Suprapubic skin (tissue), 4 donors: ENCODE measurements at places on chromosomes 3 and 15. TPM values are rescaled to one million over a fixed set of nuclear protein-coding genes. Genes with fewer than 3 reads are reported as not detected.

GRCh38 chr3:42717306-42717705, 14.7 kb upstream of the HHATL start:
- H3K4me3 ChIP-seq, result no peak overlapping the region
- no peaks in the 10 kb centered on the region for H3K36me3 ChIP-seq
- peaks cover 3% of the 10 kb centered on the region for H3K27me3 ChIP-seq
- DNase-seq, result no peak
- H3K27ac ChIP-seq, result no peak overlapping the region

- H3K27me3 ChIP-seq, result no peaks in the 10 kb centered on the region
- H3K27ac ChIP-seq, result no peak overlapping the region
- H3K36me3 ChIP-seq, result peaks cover 67% of the 10 kb centered on the region
- DNase-seq, result no peak
- H3K4me1 ChIP-seq, result peaks cover 13% of the 10 kb centered on the region
These were observed 6.8 kb downstream of the MFSD1 start for GRCh38 chr3:158808697-158809096.

DNA sequence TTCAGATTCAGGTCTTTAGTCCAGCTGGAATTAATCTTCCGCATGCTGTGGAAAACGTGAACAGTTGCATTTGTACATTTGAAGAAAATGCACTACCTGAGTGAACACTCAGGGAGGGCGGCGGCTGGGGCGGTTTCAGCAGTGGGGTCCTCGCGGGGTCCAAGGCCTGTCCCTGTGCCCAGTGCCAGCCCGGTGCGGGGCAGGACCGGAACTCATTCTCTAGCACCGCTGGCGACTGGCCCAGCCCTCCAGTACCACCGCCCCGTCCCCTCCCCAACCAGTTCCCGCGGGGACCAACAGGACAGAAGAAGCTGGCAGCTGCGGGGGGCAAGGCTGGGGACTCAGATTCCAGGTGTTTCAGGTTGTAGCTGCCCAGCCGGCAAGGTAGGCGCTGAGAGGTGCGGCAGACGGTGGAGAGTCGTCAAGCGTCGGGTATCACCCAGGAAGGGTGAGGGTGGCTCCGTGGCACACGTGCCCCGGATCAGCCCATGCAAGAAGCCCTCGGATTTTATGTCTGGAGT, 72.2 kb upstream of the ARNT2 start:
- H3K36me3 ChIP-seq, result no peaks in the 10 kb centered on the region
- no peak overlapping the region for H3K4me3 ChIP-seq
- H3K27ac ChIP-seq, result no peak overlapping the region
- no peaks in the 10 kb centered on the region for H3K4me1 ChIP-seq

The EIF5A2 gene
- 3.4 TPM for total RNA-seq

GRCh38 chr3:13420045-13420830, at the start of gene NUP210:
NUP210 (minus strand) TSS chr3:13420322; CDS start chr3:13420226, 96 bp downstream.
- peaks cover 21% of the 10 kb centered on the region for H3K4me1 ChIP-seq
- no peak for DNase-seq
- H3K4me3 ChIP-seq, result peak within 1 kb of the TSS; percentile 61
- H3K27ac ChIP-seq, result no peak within 1 kb of the TSS
- H3K27me3 ChIP-seq, result peaks cover 24% of the 10 kb centered on the region
- no peaks in the 10 kb centered on the region for H3K36me3 ChIP-seq

- no peak overlapping the region for H3K4me3 ChIP-seq
- H3K27ac ChIP-seq, result no peak overlapping the region
- peaks cover 45% of the 10 kb centered on the region for H3K4me1 ChIP-seq
- H3K27me3 ChIP-seq, result no peaks in the 10 kb centered on the region
- DNase-seq, result no peak
- no peaks in the 10 kb centered on the region for H3K36me3 ChIP-seq
These were observed 8.0 kb downstream of the BCL2L10 start for GRCh38 chr15:52104532-52105004.

The TEX55 gene
- not detected for total RNA-seq

GRCh38 chr3:81311321-81311720, 450.1 kb downstream of the GBE1 start:
- H3K4me1 ChIP-seq, result no peaks in the 10 kb centered on the region
- no peak for DNase-seq
- H3K4me3 ChIP-seq, result no peak overlapping the region
- no peaks in the 10 kb centered on the region for H3K36me3 ChIP-seq
- no peak overlapping the region for H3K27ac ChIP-seq

- H3K4me1 ChIP-seq, result no peaks in the 10 kb centered on the region
- no peak for DNase-seq
- H3K27me3 ChIP-seq, result no peaks in the 10 kb centered on the region
- no peak overlapping the region for H3K4me3 ChIP-seq
These were observed 281.9 kb upstream of the ONECUT1 start for GRCh38 chr15:53072077-53072476.

GRCh38 chr3:184716622-184717398, 4.9 kb upstream of the MAGEF1 start:
- no peaks in the 10 kb centered on the region for H3K36me3 ChIP-seq
- peak overlapping the region; percentile 66 for H3K27ac ChIP-seq
- no peak for DNase-seq
- H3K27me3 ChIP-seq, result no peaks in the 10 kb centered on the region
- no peak overlapping the region for H3K4me3 ChIP-seq

DNA sequence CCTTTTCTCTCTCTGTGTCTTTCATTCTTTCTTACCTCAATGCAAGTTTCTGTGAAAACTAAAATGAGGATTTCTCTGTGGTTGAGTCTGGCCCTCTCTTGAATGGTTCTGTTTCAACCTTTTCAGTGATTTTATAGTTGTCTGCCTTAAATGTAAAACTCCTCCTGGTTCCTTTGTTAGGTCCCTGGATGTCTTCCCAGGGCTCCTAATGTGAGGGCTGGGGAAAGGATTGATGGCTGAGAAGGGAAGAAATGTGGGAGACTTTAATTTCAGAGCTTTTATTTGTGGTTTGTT, 90.6 kb upstream of the GRM7 start:
- H3K4me1 ChIP-seq, result no peaks in the 10 kb centered on the region
- DNase-seq, result no peak
- no peak overlapping the region for H3K4me3 ChIP-seq
- H3K36me3 ChIP-seq, result no peaks in the 10 kb centered on the region

GRCh38 chr15:47888385-47889100, 171.2 kb downstream of the SEMA6D start:
- no peak overlapping the region for H3K4me3 ChIP-seq
- H3K36me3 ChIP-seq, result no peaks in the 10 kb centered on the region
- peaks cover 10% of the 10 kb centered on the region for H3K27me3 ChIP-seq
- H3K4me1 ChIP-seq, result no peaks in the 10 kb centered on the region
- H3K27ac ChIP-seq, result no peak overlapping the region
- DNase-seq, result no peak

- no peaks in the 10 kb centered on the region for H3K27me3 ChIP-seq
- no peaks in the 10 kb centered on the region for H3K4me1 ChIP-seq
- H3K4me3 ChIP-seq, result no peak overlapping the region
- no peak overlapping the region for H3K27ac ChIP-seq
These were observed 12.5 kb downstream of the ARPP21 start for GRCh38 chr3:35651851-35652250.

The IQCF6 gene
- not detected for total RNA-seq

GRCh38 chr3:5339967-5340535, 152.5 kb downstream of the EDEM1 start:
- no peaks in the 10 kb centered on the region for H3K4me1 ChIP-seq
- H3K36me3 ChIP-seq, result no peaks in the 10 kb centered on the region
- H3K27me3 ChIP-seq, result no peaks in the 10 kb centered on the region
- H3K4me3 ChIP-seq, result no peak overlapping the region
- no peak overlapping the region for H3K27ac ChIP-seq

The CSTA gene
- 197 TPM for total RNA-seq

DNA sequence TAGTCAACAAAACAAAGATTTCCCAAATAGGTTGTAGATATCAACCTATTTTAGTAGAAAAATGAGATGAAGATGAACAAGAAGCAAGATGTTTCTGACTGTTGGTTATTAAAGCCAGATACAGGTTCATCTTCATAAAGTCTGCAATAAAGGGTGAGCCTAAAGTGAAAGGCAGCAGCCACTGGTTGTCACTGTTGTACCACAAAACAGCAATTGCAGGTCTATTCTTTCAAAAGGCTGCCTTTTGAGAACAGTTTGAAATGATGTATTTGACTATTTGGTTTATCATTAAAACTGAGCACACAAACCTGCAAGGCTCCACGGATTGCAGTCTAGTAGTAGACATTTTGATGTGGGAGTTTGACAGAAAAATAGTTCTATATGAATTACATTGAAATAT, 543.4 kb downstream of the GBE1 start:
- H3K4me3 ChIP-seq, result no peak overlapping the region
- no peak overlapping the region for H3K27ac ChIP-seq
- H3K27me3 ChIP-seq, result no peaks in the 10 kb centered on the region
- H3K4me1 ChIP-seq, result no peaks in the 10 kb centered on the region
- no peaks in the 10 kb centered on the region for H3K36me3 ChIP-seq

- peaks cover 23% of the 10 kb centered on the region for H3K4me1 ChIP-seq
- no peak for DNase-seq
- no peaks in the 10 kb centered on the region for H3K36me3 ChIP-seq
- H3K4me3 ChIP-seq, result no peak overlapping the region
These were observed 26.9 kb downstream of the CYP19A1 start for GRCh38 chr15:51311510-51311909.

DNA sequence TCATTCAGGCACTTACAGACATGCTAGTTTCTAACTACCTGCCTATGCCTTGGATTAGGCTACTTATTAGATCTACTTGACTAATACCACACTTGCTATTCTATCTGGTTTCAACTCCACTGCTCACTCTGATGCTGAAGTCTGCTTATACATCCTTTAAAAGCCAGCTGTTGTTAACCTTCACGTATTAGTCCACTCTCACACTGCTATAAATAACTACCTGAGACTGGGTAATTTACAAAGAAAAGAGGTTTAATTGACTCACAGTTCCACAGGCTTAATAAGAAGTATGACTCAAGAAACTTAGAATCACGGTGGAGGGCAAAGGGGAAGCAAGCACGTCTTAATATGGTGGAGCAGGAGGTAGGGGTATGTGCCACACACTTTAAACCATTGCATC, 47.7 kb upstream of the ANKRD28 start:
- H3K4me3 ChIP-seq, result no peak overlapping the region
- no peak for DNase-seq
- H3K27me3 ChIP-seq, result no peaks in the 10 kb centered on the region

DNA sequence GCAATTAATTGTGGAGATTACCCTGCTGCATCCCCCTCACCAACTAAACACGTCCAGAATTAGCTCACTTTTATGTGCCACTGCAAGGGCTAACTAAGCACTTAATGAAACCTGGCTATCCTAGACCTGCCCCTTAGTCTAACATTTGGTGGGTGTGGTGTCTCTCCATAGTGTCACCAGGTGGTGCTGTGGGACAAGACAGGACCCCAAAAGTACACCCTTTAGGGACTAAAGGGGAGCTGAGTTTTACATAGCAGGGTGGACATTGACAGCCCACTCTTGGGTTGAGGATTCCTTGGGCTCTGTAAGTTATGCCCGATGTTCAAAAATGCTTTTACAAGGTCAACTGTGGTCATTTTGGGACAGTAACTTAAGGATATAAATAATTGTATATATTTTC, 5.7 kb downstream of the DUT start:
- H3K4me3 ChIP-seq, result no peak overlapping the region
- H3K27ac ChIP-seq, result no peak overlapping the region
- peaks cover 59% of the 10 kb centered on the region for H3K36me3 ChIP-seq
- DNase-seq, result no peak
- peaks cover 10% of the 10 kb centered on the region for H3K4me1 ChIP-seq

The IL5RA gene
- not detected for total RNA-seq

GRCh38 chr15:67570875-67571647, 28.6 kb downstream of the MAP2K5 start:
- H3K4me3 ChIP-seq, result no peak overlapping the region
- no peak for DNase-seq
- H3K36me3 ChIP-seq, result peaks cover 9% of the 10 kb centered on the region
- H3K4me1 ChIP-seq, result no peaks in the 10 kb centered on the region
- H3K27me3 ChIP-seq, result no peaks in the 10 kb centered on the region

DNA sequence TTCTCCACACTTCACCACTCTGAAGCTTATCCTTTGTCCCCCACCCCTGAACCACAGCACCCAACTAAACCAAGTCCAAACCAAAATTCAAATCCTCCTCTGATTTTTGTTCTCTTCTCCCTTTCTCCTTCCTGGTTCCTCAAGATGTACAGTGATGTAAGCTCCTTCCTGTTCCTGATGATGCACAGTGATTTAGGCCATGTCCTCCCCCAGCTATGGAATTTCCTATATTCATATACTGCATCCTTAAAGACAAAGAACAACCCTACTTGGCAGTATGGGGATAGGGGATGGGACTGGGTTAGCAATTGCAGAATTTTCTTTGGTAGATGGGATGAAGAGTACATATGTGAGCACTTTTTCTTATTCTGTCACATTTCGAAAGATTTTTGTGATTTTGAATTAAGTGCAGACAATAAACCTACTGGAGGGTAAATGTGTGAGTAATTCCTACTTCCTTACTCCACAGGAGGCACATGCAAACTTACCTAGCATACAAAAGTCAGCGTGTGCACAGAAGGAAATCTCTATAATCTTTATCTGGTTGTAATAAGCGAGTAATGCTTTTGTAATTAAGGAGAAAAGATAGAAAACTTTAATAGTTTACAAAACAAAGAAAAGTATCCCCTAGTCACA, 125.0 kb downstream of the ANO10 start:
- no peak overlapping the region for H3K27ac ChIP-seq
- no peak for DNase-seq
- no peaks in the 10 kb centered on the region for H3K4me1 ChIP-seq
- no peak overlapping the region for H3K4me3 ChIP-seq

The SLC28A1 gene
- not detected for total RNA-seq

- DNase-seq, result no peak
- H3K4me3 ChIP-seq, result no peak overlapping the region
- H3K27ac ChIP-seq, result no peak overlapping the region
- H3K4me1 ChIP-seq, result no peaks in the 10 kb centered on the region
These were observed 8.8 kb upstream of the FBXO40 start for GRCh38 chr3:121584418-121584817.

DNA sequence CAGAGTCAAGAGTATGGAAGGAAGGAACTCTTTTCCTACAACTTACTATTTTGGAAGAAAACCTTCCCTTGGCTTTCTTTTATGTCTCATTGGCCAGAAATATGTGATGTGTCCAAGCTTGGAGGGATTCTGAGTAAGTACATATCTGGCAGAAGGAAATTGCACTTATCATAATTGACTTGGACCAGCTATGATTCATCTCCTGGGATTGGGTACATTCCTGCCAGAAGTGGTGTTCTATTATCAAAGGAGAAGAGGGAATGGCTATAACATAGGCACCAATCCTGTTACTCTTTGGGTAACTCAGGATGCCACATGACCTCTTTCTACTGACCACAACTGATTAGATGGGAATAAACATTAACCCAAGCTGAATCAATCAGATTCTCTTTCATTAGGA, 13.5 kb upstream of the DAZL start:
- H3K4me1 ChIP-seq, result no peaks in the 10 kb centered on the region
- no peaks in the 10 kb centered on the region for H3K27me3 ChIP-seq
- H3K4me3 ChIP-seq, result no peak overlapping the region
- H3K36me3 ChIP-seq, result no peaks in the 10 kb centered on the region

GRCh38 chr3:113812854-113813253, 25.7 kb upstream of the GRAMD1C start:
- H3K36me3 ChIP-seq, result peaks cover 27% of the 10 kb centered on the region
- H3K27me3 ChIP-seq, result no peaks in the 10 kb centered on the region
- no peaks in the 10 kb centered on the region for H3K4me1 ChIP-seq
- no peak for DNase-seq
- no peak overlapping the region for H3K27ac ChIP-seq

The SHC4 gene
- total RNA-seq, result 1.6 TPM

The EEF1AKMT4 gene
- total RNA-seq, result 9.3 TPM

The CHST14 gene
- total RNA-seq, result 7.5 TPM

The CRABP1 gene
- 8.7 TPM for total RNA-seq
